Activated CD4-positive, alpha-beta T cell treated with anti-CD3 and anti-CD28 coated beads, Interleukin-2, Interleukin-6, amounts not matched to agents 100 ng/mL and 50 ng/mL, durations not matched to agents 16 hours and 8 hours (primary cell): ENCODE measurements at places on chromosomes 7 and 10.

DNA sequence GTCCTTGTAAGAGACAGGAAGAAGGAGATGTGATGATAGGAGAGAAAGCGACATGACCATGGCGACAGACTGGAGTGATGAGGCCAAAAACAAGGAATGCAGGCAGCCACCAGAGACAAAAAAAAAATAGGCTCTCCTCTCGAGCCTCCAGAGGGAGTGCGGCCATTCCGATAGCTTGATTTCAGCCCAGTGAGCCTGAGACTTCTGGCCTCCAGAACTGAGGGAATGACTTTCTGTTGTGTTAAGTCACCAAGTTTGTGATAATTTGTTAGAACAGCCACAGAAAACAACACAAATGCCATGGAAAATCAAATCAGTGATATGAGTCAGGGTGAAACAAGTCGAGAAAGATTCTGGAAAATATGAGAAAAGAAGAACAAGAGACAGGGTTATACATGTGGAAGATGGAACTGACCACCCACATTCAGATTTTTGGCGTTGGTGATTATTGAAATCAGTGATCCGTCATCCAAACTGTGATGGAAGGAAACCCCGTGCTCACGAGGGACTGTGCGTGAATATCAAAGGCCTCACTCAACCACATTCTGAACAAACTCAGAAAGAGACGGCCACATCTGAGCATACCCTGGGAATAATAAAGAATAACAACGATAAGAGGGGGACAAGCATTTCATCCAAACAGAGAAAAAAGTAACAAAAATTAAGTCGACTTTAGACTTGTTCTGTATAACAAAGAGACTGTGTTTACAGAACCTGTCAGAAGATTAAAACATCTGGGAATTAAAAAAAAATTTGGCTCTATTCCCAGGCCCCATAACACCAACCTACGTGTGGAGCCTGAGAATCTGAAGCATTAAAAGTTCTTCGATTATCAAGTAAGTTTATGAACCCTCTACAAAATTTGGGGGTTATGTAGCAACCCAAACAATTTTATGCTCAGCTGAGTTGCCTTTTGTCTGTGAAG is 72.1 kb downstream of the EEPD1 start:
- no peak for DNase-seq

DNA sequence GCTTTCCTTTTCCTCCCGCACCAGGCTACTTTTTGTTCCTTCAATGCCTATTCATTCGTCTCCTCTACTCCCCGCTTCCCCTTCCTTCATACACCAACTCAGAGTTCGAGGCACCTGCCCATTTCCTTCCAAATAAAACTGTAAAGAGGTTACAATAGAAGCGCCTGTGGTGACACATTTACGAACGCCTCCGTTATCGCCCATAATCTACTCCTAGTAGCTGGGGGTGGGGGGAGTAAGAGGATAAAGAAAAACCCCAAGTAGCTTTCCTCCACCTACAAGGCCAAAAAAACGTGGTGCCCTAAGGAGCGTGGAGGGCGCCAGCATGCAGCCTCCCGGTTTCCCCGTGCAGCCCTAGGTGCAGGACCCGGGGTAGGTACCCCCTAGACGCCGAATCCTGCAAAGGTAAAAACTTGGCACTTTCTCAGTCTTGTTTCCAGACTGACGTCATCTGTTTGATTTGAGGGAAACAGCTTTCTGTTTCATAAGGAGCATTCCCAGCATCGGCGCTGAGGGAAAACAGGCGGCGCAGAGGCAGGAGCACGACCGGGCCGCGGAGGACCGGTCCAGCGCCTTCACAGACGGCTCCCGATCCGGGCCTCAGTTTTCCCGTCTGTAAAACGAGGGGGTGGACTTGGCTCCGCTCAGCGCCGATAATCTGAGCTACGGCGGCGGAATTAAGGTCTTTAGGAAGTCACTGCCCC is 922 bp downstream of the PPA1 start:
- DNase-seq: peak; percentile 74

GRCh38 chr7:159095979-159096411 is 48.7 kb downstream of the VIPR2 start:
- DNase-seq: no peak

DNA sequence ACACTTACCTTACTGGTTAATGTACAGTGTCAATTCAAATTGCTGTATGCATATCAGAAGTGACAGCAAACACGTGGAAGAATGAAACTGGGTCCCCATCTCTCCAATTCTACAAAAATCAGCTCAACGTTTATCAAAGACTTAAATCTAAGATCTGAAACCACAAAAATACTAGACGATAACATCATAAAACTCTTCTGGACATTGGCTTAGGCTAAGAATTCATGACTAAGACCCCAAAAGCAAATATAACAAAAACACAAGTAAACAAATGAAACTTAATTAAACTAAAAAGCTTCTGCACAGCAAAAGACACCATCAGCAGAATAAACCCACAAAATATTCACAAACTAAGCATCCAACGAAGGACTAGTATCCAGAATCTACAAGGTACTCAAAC is 35.9 kb upstream of the PFKP start:
- DNase-seq: no peak

DNA sequence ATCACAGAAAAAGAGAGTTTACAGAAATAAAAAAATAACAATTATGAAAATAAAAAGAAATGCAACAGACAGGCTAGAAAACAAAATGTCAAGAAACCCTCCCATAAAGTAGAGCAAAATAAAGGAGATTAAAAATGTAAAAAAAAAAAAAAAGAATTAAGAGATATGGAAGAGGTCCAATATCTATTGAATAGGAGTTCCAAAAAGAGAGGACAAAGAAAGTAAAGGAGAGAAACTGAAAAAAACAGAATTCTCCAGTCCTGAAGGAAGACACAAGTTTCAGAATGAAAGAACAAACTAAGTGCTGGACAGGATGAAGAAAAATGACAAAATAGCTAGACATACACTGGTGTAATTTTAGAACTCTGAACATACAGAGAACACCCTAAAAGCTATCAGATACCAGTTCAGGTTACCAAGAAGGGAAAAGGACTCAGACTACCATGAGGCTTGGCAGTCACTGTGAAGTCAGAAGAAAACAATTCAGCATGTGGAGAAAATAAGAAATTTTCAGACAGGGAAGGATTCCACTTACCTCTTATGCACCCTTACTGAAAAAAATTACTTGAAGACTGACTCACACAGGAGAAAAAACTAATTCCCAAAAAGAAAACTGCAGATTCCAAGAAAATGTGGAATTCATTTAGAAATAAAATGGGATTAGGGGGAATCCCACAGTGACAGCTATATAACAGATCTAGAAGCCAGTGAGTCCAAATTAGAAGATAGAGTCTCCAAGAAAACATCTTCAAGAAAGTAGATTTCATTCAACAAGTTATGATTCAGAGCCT is 40.4 kb upstream of the ABLIM1 start:
- no peak for DNase-seq

DNA sequence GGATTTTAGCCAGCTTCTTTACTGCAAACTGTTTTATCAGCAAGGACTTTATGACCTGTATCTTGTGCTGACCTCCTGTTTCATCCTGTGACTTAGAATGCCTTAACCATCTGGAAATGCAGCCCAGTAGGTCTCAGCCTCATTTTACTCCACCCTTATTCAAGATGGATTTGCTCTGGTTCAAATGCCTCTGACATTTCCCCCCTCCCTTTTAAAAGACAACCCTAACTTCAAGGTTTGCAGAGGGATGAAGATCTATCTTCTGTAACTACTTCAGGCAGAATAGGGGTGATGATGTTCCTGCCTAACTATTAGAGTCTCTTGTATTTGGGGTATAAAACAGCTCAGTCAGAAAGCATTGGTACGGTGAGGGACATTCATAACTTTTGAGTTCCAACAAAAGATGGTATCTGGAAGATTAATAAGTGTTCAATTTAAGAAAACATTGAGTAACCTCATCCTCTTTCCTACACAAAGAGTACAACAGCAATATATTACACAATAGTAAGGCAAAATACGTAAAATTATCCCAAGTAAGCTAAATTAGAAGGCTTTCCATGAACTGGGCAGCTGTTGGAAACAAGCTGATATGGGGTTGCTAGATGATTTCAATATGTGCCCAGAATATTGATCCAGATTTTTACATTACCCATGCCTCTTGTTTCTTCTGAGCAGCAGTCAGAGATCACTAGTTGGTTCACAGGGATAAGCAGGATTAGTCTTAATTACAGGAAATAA is 40.0 kb upstream of the LRGUK start:
- no peak for DNase-seq

GRCh38 chr10:86635402-86635801 is 18.9 kb upstream of the OPN4 start:
- no peak for DNase-seq

DNA sequence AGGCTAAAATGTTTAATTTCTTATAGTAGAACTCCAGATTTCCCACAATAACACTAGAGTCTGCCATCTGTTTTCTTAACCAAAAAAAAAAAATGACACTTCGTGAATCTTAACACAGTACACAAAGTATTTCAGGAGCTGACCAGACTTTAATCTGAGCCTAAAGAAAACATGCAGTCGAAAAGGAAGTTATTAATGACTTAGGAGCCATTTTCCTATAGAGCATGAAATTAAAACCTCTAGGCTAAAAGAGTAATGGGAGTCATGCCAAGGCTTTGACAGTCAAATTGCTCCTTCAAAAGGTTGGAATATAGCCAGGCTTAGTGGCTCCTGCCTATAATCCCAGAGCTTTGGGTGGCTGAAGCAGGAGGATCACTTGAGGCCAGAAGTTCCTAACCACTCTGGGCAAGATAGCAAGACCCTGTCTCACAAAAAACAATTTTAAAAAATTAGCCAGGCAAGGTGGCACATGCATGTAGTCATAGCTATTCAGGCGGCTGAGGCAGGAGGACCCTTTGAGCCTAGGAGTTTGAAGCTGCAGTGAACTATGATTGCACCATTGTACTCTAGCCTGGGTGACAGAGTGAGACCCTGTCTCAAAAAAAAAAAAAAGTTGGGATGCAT is 13.6 kb downstream of the MICU1 start:
- no peak for DNase-seq

- no peak for DNase-seq
Observed at GRCh38 chr10:127413326-127413725, 135.8 kb upstream of the NPS start.

DNA sequence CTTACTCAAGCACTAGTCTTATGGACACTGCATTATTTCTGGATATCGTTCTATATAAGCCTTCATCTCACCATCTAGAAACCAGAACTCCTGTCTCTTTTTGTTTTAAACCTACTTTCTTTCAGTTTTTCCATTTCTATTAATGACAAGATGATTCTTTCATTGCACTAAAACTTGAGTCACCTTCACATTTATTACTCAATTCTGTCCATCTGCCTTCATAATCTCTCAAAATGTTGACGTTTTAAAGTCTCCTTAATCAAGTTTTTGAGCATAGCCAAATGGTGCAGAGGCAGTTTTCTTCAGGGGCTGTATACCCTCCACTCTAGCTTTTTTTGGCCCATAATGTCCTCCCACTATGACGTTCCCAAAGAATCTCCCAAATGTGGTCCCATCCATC is 17.6 kb downstream of the STAM start:
- no peak for DNase-seq

GRCh38 chr10:131264110-131264788 is 47.3 kb downstream of the TCERG1L start:
- DNase-seq: no peak

- no peak for DNase-seq
Observed at GRCh38 chr10:126459878-126460481, 71.7 kb upstream of the ADAM12 start.

DNA sequence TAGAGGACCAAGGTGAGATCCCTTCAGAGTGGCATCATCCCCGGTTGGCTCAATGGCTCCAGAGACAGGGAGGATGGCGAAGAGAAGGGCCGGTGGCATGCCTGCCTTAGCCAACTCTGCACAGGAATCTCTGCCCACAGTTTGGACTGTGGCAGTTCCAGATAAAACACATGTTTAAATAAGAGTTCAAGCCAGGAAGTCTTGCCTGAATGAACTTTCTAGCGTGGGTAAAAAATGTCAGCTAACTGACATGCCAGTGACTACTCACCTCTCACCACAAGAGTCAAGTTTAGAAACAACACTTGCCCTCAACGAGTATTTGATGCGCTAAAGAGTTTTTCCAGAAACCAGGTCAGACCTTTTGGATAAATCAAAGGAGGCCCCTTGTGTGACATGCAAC is 3.0 kb downstream of the NOD1 start:
- DNase-seq: peak; percentile 10

- no peak for DNase-seq
Observed at GRCh38 chr10:103541616-103542015, 48.1 kb downstream of the NEURL1 start.
